ENCODE measurements at places on chromosomes 1 and 21.

GRCh38 chr1:86499987-86500593 is 31.4 kb downstream of the CLCA1 start:
- peak; percentile 97 for DNase-seq

DNA sequence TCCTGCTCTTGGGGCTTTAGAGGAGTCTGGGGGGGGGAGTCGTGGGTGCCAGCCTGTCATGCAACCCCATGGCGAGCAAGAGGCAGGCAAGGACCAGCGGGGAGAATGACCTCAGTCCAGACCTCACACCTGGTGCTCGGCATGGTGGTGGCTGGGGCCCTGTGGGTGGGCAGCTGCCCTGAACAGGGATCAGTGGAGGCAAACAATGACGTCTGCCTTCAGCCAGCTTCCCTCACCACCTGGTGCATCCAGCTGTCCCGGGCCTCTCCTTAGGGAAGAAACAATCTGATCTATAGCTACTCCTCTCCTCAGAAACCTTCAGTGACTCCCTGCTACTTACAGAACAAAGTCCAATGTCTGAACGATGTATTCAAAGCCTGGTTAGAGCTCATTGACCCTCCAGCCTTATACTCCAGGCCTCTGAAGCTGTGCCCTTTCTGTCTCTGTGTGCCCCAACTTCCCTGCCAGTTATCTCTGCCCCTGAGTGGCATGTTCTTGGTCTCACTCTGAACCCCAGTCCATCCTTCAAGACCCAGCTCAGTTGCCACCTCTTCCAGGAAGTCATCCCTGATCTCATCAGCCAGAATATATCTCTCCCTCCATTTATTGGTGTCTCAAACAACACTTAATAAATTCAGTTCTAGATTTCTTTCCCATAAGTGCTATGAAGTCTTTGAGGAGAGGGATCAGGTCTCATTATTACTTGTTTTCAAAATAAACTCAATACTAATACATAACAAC is 6.6 kb downstream of the PADI2 start:
- DNase-seq = no peak

- DNase-seq = no peak
Measured at GRCh38 chr1:237031480-237031879, 10.5 kb upstream of the RYR2 start.

DNA sequence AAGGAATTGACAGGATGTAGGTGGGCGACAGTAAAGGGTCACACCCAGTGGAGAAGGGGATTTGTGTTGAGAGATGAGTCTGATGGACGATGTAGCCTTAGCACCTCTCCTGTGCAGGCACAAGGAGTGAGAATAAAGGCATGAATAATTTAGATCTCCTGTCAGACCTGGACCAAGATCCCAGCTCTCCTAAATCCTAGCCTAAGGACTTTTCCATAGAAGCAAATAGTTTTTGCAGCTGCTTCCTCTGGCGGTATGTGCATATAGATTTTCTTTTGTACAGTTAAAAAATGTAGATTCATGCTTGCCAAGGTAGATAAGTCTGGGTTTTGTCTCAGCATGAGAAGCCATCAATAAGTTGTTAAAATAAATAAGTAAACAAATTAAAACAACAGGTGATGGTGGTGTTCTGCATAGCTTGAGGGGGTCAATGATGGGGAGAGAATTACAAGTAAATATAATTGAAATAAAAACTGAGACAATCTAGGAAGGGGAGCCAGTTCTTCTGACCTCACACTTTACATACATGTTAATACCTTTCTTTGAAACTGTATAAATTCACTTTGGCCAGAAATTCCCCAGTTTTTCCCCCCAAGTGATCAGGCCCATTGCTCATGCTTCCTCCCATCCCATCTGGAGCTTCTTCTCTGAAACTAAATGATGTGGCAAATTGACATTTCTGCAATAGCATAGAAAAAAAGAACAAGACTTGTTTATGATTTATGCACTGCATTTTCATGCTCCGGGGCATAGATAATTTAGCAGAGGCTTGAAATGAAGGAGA is 12.4 kb upstream of the ZP4 start:
- no peak for DNase-seq

- no peak for DNase-seq
Measured at GRCh38 chr1:230052665-230053064, 14.4 kb upstream of the GALNT2 start.

DNA sequence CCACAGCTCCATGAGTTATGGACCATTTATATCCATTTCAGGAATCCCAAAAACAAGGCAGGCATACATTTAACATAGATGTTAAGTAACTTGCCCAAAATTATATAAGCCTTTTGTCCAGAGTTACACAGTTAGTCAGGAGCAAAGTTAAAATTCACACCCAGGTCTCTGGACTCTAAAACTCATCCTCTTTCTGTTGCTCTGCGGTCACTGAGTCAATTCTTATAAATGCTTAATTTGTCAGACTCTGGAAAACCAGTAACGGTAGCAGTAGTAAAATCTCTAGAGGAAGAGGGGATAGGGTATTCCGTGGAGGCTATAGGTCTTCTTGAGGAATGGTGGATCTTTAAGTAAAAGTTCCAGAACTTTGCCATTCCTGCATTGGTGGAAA is 223.6 kb upstream of the JUN start:
- no peak for DNase-seq

DNA sequence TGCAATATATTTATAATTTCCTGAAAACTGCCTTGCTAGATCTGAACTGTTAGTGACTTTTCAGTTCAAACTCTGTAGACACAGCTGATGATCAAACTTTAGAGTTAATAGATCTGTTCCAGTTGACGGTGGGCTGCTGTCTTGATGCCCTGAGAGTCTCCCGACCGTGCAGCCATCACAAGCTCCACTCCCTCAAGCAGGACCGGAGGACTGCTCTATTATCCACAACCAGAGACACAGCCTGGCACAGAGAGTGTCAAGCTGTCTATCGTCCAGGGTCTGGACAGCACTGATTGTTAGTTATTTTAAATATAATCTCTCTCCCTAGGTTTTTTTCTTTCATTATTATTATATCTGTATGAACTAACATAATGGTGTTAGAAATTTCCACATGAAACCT is 8.0 kb downstream of the CHODL start:
- no peak for DNase-seq

Measured in hematopoietic multipotent progenitor cell treated with erythropoietin and hydrocortisone succinate and interleukin-3 and kit ligand, for 6 days (in vitro differentiated cells).